ENCODE measurements at places on chromosomes 3 and 15. TPM values are rescaled to one million over a fixed set of nuclear protein-coding genes. Genes with fewer than 3 reads are reported as not detected.

- DNase-seq = no peak
Measured at GRCh38 chr3:123283074-123283473, 81.3 kb downstream of the SEC22A start.

DNA sequence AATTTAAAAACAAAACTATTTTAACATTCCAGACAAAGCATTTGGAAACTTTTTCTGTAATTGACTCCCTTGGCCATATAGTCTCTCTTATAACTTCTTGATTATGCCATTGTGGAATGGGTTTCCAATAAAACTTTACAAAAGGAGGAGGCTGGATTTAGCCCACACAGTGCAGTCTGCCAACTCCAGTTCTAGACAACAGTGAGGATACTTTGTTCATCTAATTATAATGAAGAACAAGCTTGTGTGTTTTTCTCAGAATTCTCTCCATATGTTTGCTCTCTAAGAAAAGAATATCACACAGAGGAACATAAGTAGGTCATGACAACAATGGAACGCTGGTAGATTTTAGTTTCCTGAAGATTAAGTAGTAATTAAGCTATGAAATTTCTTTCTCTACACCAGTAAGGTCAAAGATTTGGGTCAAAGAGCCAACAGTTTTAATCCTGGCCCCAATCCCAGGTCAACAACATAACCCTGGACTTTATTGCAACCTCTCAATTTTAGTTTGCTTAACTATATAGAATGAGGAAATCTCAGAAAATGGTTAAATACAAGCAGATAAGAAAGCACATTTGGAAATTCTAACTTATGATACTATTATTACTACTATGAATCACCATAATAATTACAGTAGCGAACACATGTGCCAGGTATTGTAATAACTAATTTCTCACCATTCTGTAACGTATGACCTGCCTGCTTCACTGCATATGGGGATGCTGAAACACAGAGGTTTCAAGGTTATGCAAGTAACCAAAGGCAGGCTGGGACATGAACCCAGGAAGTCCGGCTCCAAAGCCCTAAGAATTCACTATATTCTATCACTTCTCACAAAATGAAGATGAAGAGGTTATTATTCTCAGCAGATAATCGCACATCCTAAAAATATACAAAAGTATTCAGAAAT lies 65.7 kb downstream of the TJP1 start:
- DNase-seq = no peak

DNA sequence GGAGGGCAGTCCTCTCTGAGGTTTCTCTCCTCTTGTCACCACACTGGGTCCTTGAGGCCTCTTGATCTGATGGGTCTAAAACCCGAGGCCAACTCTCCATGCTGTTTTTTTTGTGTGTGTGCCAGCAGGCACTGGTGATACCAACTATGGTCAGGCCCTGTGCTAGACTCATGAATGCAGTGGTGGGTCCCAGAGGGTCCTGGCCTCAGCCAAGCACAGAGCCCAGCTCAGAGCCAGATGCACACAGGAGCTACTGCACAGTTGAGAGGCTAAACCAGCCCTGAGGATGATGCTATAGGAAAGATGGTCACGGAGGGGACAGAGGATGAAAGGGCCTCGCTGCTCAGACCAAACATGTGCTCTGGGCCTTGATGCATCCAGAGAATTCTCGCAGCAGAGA lies 33.5 kb downstream of the RAB6B start:
- DNase-seq = no peak

RBPMS2 gene
- total RNA-seq = not detected

DNA sequence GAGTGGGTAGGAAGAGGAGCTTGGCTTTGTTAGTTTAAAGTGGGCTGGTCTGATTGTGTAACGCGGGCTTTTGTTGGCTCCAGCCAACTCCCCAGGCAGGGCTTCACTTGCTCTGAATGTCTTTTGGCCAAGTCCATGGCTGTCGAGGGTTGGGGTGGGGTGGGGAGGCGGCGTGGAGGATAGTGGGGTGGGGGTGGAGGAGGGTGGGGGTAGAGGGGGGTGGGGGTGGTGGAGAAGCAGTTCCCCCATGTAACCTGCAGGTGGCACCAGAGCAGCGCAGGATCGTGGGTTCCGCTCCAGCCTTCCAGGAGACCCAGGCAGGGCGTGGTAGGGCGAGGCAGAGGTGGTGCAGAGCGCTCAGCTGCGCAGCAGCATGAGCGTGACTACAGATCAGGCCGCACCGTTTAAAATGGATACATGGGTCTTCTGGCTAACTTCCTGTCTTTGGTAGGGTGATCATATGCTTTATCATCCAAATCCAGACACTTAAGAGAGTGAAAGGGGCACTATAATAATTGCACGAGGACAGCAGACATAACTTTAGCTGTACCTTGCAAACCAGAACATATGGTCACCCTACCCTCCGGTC lies 28.3 kb downstream of the GOLGA6A start:
- DNase-seq = peak; percentile 84

DNA sequence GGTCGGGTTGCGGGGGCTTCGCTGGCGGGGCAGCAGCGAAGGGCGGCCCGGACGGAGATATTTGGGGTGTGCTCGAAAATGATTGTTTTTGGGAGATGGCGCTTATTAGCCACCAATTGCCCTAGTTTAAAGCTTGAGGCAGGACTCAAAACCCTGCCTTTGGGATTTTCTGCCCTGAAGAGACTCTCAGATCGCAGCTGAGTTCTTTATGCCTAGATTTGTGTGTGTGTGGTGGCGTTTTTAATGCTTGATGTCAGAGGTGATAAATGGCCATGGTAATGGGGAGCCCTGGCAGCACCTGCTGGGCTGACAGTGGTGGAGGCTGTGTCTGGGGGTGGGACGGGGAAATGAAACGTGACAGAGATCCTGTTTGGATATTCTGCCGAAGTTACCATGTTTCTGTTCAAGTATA lies 604 bp downstream of the KCTD6 start:
- DNase-seq = peak; percentile 46

MYZAP gene
- total RNA-seq = not detected

Measured in activated CD8-positive, alpha-beta T cell treated with anti-CD3 and anti-CD28 coated beads, Interleukin-2, amount 10 ng/mL, durations not matched to agents 7 days and 5 days (primary cell).